Activated T-cell treated with anti-CD3 and anti-CD28 coated beads for 24 hours (primary cell): ENCODE measurements at places on chromosomes 11 and 22.

DNA sequence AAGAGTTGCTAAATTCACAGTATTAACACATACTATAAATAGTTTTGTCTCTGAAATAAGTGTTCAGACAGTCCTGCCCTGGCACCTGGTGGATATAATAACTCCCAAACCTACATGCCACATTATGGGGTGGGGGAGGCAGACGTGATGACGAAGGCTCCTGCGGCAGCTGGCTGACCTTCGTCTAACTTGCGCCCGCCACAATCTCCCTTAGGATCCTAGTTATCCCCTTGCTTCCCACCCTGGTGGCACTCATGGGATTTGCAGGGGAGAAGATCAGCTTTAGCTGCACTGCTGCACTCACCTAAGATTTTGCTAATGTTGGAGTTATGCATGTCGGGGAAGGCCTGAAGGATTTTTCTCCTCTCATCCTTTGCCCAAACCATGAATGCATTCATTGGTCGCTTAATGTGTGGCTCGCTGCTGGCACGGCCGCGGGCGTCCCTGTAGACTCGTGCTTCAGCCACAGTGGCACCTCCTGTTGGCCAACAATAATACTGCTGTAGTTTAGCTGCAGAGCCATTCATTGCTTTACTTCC, 367.6 kb downstream of the SOX6 start:
- DNase-seq = no peak

GRCh38 chr11:115527534-115528125, 23.4 kb upstream of the CADM1 start:
- no peak for DNase-seq

DNA sequence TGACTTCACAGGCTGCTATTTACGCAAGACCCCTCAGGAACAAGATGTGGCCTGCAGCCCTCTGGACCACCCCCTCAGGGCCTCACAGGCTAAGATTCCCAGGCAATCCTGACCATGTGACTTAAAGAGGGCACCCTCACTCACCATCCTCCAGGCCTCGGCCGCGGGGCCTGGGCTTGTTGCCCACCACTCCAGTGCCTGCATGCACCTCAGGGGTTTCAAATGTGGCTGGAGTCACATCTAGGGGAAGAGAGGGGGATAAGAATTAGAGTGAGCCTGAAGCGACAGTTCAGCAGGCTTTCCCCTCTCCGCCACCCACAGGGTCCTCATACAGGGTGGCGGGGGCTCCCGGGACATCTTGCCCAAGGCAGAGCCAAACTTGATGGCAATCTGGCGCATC, 2.1 kb downstream of the ESS2 start:
- DNase-seq = no peak

DNA sequence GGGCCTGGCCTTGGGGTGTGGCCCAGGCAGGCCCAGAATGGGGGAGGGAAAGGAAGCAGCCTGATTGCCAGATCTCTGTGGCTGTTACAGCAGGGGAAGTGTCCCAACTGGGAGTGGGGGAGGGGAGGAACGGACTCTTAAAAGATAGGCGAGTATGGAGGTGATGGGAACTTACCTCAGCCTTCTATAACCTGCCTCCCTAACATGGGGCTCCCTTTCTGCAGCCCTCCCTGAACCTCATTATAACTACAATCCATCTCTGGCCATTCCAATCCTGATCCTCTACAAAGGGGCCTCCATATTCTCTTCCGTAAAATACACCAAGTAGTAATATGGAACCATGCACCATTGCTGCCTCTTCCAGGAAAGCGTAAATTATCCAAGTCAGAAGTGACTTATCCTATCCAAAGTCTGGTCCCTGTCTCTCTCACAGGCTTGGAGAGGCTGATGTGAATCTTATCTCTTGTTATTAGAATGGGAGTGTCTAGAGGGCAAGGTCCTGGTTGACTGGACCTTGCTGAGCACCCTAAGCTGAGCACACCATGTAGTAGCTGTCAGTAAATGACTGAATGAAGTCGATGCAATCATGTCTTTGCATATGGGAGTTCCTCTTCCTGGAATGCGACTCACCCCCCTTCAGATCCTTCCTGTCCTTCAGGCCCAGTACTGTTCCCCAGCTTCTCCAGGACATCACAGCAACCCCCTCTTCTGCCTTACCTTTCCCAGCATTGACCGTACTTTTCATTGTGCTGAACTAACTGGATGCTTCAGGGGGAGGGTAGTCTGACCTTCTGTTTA, 5.9 kb downstream of the RHOG start:
- no peak for DNase-seq

DNA sequence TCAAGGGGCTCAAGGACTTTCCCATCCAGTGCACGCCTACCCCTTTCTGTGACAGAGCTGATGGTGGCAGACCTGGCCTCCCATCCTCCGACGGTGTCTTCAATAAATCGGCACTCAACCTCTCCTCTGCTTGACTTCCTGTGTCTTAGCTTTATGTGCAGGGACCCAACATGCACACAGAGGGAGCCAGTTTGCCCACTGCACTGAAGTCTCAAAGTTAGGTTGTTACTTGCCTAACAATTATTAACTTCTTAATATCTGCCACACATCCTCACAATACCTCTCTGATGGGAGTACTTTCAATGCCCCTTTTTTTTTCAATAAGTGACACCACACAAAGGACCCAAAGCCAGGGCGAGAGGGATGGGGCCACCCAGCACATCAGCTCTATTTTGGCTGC, 3.6 kb downstream of the IZUMO1R start:
- no peak for DNase-seq

GRCh38 chr22:46638601-46639431, 18.6 kb downstream of the GRAMD4 start:
- DNase-seq = no peak

- no peak for DNase-seq
Measured at GRCh38 chr22:23152238-23153114, 7.2 kb downstream of the RAB36 start.

DNA sequence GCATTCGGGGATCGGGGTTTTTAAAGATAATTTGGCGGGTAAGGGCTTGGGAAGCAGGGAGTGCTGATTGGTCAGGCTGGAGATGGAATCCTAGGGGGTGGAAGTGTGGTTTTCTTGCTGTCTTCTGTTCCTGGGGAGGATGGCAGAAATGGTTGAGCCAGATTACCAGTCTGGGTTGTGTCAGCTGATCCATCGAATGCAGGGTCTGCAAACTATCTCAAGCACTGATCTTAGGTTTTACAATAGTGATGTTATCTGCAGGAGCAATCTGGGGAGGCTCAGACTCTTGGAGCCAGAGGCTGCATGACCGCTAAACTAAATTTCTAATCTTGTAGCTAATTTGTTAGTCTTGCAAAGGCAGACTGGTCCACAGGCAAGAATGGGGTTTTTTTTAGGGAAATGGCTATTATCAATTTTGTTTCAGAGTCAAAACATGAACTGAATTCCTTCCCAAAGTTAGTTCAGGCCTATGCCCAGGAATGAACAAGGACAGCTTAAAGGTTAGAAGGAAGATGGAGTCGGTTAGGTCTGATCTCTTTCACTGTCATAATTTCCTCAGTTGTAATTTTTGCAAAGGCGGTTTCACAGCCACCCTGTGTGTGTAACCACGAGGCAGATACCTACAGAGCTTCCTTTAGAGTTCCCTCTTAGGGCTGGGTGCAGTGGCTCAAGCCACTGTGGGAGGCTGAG, 10.2 kb downstream of the SCGB1A1 start:
- no peak for DNase-seq

- no peak for DNase-seq
Measured at GRCh38 chr11:119148720-119149017, 183 bp upstream of the ABCG4 start.
